ENCODE measurements at places on chromosomes 16 and 17. TPM values are rescaled to one million over a fixed set of nuclear protein-coding genes. Genes with fewer than 3 reads are reported as not detected.

ELAC2 gene
- total RNA-seq: 48.5 TPM

DNA sequence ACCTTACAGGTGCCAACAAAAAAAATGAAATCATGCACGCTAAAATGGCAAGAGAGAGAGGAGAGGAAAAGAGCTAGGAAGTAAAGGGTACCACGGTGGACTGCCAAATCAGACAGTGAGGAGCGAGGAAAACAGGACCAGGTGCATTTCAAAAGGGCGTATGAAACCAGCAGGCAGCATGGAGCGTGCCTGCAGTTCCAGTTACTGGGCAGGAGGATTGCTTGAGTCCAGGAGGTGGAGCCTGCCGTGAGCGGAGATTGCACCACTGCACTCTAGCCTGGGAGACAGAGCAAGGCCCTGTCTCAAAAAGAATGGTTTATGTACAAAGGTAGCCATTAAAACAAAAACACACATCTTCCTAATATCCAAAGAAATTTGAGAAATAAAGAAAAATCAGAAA lies 16.4 kb downstream of the USP36 start:
- DNase-seq: no peak

DNA sequence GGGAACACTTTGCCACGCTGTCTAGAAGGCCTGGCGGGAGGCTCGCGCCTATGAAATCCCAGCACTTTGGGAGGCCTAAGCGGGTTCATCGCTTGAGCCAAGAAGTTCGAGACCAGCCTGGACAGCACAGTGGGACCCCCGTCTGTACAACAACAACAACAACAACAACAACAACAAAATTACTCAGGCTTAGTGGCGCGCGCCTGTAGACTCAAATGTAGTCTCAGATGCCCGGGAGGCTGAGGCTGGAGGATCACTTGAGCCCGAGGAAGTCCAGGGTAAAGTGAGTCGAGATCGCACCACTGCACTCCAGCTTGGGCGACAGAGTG lies 297 bp upstream of the SLFN13 start:
- no peak for DNase-seq

ERN2 gene
- not detected for total RNA-seq

TBX4 gene
- total RNA-seq: not detected

GRCh38 chr16:71669926-71670536 lies 44.0 kb downstream of the MARVELD3 start:
- no peak for DNase-seq

DNA sequence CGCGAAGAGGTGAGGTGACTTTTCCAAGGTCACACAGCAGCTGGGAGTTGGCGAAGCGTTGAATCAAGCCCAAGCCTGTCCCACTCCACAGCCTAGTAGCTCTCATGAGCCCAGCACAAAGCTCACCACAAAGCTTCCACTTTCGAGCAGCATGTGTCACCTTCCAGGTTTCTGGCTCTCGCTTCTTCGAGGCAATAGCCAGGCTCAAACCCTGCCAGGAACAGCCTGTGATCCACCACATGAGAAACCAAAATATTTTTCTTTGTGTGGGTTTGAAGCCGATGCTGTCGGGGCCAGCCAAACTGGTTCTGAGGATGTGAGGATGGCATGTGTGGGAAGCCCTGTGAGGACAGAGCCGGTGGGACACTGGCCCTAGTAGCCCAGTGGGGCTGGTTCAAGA lies 68.1 kb downstream of the COG7 start:
- no peak for DNase-seq

- DNase-seq: no peak
Measured at GRCh38 chr17:69869667-69870066, 205.4 kb upstream of the KCNJ16 start.

- DNase-seq: no peak
Measured at GRCh38 chr17:80925688-80926335, 65.8 kb upstream of the CHMP6 start.

DNA sequence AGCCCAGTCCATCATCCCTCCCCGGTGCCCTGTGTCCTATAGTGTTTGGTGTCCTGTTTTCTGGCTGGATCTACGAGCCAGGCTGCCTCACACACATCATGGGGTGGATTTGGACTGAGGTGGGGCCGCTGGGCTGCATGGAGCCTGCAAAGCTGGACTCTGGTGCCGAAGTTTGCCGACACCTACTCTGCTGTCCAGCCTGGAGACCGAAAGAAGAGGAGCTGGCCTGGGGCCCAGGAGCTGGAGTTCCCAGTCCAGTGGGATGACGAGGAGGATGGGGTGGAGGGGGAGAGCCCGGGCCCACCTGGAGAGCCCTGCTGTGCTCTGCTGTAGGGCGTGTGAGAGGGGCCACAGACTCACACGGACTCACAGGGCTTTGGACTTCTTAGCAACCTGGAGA lies 40.3 kb upstream of the ENPP7 start:
- DNase-seq: no peak

DNA sequence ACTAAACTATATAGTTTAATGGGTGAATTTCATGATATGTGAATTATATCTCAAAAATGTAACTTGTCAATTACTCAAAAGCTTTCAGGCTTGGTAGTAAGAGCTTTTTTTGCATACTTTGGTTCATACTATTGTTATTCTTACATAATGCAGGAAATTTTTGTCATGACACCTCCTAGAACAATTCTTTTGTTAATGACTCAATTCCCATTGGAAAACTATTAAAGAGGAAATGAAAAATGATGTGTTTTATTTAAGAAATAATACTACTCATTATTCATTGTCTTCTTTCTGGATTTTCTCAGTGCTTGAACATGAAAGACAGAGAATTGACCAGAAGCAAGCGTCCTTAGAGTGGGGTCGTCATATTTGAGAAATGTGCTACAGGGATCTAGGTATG lies 196.4 kb upstream of the KCNJ16 start:
- no peak for DNase-seq

DNA sequence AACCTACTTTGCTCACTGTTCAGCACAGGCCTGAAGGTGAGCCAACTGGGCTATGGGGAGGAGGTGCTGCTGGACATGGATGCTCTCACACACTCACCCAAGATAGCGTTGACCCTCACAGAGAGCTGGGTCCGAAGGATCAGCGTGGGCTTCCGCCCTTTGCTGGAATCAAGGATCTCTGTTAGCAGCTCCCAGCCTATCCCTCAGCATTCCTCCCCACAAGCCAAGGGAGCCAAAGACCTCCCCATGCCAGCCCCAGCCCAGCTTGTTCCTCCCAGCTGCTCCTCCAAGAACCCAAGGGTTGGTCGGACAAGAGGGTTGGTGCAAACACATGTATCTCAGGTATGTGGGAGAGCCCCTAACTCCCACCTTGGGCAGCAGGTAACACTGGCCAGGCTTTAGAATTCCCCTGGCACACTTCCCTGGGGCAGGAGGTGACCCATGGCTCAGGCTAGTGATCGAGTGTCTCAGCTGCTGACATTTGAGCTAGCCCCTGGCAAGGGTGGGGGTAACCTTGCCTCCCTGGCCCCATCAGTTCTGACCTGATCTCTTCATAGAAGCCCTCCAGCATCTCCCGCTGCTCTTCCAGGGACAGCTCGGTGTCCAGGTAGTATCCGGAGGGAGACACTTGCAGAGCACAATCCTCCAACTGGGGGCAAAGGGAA lies 8.3 kb downstream of the FHOD1 start:
- no peak for DNase-seq

GRCh38 chr16:70393662-70394061 lies 45.2 kb downstream of the ST3GAL2 start:
- DNase-seq: no peak

DNA sequence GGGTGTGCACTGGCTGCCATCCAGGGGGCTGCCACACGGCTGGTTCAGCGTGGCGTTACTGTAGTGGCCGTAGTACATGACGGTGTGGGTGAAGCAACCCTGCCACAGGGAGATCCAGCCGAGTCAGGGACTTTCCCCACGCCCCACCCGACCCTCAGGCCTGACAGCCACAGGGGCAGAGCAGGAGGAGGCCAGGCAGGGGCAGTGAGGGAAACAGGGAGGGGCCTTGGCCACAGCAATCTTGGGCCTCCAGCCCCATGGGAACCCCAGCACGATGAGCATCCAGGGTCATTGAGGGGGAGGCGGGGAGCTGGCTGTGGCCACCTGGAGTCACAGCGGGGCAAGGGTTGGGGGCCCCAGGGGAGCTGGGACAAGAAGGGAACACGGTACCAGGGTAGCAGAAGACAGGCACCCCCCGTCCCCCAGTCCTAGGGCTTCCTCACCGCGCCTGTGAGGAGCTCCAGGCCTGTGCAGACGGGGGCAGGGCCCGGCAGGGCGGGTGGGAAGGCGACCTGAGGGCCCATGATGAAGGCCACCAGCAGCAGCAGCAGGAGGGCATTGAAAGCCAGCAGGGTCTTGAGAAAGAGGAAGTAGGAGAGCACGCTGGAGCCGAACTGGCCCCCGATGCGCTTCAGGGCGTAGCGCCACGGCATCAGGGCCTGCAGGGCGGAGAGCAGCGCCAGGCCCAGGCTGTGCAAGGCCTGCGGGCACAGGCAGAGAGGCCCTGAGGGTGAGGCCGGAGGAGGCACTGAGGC lies 4.3 kb downstream of the TMC6 start:
- DNase-seq: no peak
